SK-N-DZ (cell line): ENCODE measurements at places on chromosomes 3 and 15.

- no peak for DNase-seq
Measured at GRCh38 chr3:166304584-166304983, 467.4 kb upstream of the BCHE start.

GRCh38 chr3:195595785-195596531 lies 12.2 kb upstream of the APOD start:
- no peak for DNase-seq

- no peak for DNase-seq
Measured at GRCh38 chr15:69576948-69577351, 124.3 kb downstream of the RPLP1 start.

- DNase-seq = no peak
Measured at GRCh38 chr3:12303534-12303933, 14.7 kb downstream of the PPARG start.

GRCh38 chr3:176581589-176581988 lies 615.7 kb downstream of the TBL1XR1 start:
- no peak for DNase-seq

DNA sequence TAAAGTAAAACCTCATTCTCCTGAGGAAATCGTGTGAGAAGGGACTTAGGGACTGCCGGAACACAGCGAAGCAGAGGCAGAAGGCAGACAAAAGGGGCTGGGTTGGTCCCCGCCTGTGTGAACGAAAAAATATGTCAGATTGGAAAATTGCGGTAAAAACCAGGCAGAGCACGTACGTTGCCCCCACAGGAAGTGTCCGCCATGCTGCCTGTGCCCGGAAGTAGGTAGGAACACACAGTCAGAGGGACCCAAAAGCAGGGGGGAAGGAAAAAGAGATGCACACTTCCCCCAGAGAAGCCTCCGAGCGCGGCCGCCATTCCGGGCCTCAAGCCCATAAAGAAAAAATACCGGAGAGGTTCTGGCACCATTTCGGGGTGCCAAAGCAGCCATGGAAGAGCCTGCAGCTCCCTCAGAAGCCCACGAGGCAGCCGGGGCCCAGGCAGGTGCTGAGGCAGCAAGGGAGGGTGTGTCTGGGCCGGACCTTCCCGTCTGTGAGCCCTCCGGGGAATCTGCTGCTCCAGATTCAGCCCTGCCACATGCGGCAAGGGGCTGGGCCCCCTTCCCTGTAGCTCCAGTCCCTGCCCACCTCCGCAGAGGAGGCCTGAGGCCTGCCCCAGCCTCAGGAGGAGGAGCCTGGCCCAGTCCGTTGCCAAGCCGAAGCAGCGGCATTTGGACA lies at the start of gene MKRN3:
MKRN3 (plus strand) TSS at position 280 of the 676 bp plus-strand sequence; CDS start at position 389, 109 bp downstream.
- DNase-seq = peak; percentile 49

- peak; percentile 27 for DNase-seq
Measured at GRCh38 chr3:68893600-68894239, 38.6 kb downstream of the TAFA4 start.

DNA sequence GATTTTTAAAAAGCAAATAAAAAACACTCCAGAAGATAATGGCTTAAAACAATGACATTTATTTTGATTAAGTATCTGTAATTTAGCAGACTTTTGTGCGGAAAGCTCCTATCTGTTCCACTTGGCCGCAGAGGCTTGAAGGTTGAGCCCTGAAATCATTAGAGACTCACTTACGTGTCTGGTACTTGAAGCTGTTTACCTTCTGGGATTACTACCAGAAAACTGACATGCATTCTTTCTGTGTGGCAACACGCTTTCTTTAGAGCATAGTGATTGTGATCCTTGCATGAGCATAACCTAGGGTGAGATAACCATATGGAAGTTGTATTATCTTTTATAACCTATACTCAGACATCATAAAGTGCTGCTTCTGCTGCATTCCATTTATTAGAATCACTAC lies 298.5 kb downstream of the SI start:
- peak; percentile 15 for DNase-seq

- no peak for DNase-seq
Measured at GRCh38 chr3:72976281-72976741, 20.3 kb upstream of the PPP4R2 start.

GRCh38 chr3:179446501-179446900 lies 4.8 kb downstream of the GNB4 start:
- no peak for DNase-seq

DNA sequence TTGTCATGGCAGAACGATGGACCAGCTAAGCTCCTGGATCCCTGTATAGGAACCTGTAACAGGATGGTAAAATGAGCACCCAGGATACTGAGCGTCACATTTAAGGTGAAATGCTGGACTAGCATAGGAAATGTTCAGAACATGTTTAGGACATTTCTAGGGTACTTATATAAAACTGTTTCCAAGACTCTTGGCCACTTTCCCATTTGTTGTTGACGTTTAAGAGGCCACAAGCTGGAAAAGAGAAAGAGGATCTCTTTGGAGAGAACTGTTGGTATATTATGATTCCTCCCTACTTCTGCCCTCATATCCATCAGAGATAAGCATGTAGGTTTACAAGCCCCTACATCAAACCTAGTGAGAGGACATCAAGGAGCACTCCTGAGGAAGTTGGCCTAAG lies 57.5 kb downstream of the SCN11A start:
- no peak for DNase-seq

DNA sequence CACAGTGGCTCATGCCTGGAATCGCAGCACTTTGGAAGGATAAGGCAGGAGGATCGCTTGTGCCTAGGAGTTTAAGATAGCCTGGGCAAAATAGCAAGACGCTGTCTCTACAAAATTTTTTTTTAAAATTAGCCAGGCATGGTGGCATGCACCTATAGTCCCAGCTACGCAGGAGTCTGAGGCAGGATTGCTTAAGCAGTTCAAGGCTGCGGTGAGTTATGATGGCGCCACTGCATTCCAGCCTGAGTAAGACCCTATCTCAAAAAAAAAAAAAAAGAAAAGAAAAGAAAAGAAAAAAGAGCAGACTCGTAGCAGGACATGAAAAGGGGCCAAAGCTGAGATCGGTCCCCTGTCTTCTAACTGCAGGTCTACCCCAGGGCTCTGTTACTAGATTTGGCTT lies 18.9 kb downstream of the SRGAP3 start:
- DNase-seq = no peak

DNA sequence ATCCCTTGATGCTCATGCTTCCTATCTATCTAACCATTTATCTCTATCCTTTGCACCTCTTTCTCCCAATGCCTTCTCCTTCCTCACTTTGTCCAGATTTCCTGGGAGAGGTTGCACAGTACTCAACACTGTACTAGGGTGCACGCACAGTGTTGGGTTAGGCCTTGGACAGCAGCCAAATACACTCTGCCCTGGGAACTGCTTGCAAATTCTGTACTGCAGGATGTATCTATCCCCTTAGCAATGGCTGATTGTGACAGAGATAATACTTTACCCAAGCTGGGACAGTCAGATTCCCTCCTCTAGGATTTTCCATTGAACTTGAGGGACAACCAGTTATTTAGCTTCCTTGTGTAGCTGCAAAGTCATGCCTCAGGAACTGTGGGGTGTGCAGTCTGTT lies 113.3 kb downstream of the IL20RB start:
- no peak for DNase-seq

- no peak for DNase-seq
Measured at GRCh38 chr3:53726643-53727042, 119.6 kb downstream of the CHDH start.

DNA sequence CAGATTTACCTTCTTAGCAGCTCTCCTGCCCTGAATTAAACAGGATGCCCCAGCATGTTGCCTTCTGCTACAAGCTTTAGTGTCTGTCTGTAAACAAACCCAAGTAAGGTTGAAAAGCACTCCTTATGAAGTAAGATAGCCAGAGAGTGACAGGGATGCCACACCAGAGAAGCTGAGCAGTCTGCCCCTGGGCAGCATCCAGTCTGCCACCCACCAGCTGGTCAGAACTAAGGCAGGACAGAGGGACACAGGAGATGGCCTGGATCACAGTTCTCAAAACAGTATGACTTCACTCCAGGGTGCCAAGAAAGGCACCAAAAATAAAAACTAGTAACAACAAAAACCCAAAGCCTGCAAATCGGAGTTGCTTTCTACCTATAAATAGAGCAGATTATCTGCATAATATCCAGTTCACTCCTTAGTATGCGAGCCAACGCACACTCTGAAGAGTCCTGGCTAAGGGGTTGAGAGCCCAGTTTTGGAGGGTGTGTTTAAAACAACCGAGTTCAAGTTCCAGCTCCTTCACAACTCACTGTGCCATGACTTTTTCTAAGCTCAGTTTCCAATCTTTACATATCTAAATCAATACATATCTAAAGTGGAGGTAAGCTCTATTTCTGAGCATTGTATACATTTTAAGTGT lies 198.9 kb downstream of the KCNMB2 start:
- DNase-seq = no peak

DNA sequence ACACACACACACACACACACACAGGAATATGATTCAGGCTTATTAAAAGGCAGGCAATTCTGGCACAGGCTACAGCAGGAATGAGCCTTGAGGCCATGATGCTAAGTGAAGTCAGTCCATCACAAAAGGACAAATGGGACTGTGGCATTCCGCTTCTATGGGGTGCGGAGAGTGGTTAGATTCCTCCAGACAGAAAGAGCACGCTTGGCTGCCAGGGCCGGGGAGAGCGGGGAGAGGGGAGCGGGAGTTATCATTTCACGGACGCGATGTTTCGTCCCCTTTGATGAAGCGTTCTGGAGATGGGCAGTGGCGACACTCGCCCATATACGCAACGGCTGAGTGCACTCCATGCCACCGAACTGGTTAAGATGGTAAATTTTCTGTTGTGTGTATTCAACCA lies 58.5 kb upstream of the FAM174B start:
- peak; percentile 59 for DNase-seq

- no peak for DNase-seq
Measured at GRCh38 chr3:40243056-40243455, 66.5 kb upstream of the EIF1B start.

DNA sequence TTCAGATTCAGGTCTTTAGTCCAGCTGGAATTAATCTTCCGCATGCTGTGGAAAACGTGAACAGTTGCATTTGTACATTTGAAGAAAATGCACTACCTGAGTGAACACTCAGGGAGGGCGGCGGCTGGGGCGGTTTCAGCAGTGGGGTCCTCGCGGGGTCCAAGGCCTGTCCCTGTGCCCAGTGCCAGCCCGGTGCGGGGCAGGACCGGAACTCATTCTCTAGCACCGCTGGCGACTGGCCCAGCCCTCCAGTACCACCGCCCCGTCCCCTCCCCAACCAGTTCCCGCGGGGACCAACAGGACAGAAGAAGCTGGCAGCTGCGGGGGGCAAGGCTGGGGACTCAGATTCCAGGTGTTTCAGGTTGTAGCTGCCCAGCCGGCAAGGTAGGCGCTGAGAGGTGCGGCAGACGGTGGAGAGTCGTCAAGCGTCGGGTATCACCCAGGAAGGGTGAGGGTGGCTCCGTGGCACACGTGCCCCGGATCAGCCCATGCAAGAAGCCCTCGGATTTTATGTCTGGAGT lies 72.2 kb upstream of the ARNT2 start:
- no peak for DNase-seq

GRCh38 chr15:91668370-91668769 lies 185.1 kb upstream of the SLCO3A1 start:
- no peak for DNase-seq

DNA sequence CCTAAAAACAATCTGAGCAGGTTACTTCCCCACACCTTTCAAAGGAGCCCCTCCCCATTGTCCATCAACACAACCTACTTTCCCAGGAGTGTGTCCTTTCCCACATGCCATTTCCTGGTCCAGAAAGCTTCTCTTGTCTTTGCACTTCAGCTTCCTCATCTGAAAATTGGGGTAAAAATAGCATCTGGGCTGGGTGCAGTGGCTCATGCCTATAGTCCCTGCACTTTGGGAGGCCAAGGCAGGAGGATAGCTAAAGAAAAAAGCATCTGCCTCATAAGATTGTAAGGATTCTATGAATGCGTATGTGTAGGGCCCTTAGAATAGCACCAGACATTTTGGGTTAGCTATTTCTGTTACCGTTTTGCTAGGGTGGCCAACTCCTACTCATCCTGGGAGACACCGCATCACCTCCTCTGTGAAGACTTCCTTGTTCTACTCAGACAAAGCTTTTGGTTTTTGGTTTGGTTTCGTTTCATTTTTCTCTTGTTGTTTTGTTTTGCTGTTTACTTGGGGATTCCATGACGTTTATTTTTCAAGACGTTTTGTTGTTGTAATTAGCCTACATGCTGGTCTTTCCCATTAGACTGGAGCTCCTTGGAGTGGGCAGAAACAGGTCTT lies 224.4 kb upstream of the TLE3 start:
- DNase-seq = no peak

- DNase-seq = peak; percentile 41
Measured at GRCh38 chr3:156558389-156558788, 3.5 kb upstream of the SSR3 start.

DNA sequence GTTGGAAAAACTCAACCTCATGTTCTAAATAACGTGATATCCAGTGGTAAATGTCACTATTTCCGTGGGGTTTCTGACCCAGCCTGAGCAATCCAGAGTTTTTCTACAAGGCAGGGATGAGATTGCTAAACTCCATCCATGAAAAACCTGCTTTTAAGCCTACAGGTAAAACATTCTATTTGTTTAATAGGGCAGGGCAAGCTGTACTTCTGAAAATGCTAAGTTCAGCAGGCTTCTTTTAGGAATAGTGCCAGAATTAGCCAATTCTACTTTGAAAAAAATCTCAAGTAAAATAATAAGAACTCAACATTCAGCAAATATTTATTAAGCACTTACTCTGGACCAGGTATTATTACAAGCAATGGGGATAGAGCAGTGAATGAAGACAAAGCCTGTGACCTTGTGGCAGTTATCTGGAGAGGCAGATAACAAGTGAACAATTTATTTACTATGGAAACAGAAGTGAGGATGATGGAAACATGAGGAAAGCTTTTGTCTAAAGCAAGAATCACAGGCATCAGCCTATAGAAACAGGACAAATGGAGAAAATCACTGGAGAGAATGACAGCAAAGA lies 13.3 kb downstream of the RPSA start:
- DNase-seq = no peak

- no peak for DNase-seq
Measured at GRCh38 chr3:87867001-87867400, 191.8 kb downstream of the CGGBP1 start.

GRCh38 chr3:123757281-123757940 lies 126.7 kb downstream of the MYLK start:
- DNase-seq = no peak

- no peak for DNase-seq
Measured at GRCh38 chr15:92603743-92604470, 51.7 kb downstream of the FAM174B start.

GRCh38 chr15:89799918-89800498 lies 14.6 kb downstream of the ANPEP start:
- DNase-seq = no peak

DNA sequence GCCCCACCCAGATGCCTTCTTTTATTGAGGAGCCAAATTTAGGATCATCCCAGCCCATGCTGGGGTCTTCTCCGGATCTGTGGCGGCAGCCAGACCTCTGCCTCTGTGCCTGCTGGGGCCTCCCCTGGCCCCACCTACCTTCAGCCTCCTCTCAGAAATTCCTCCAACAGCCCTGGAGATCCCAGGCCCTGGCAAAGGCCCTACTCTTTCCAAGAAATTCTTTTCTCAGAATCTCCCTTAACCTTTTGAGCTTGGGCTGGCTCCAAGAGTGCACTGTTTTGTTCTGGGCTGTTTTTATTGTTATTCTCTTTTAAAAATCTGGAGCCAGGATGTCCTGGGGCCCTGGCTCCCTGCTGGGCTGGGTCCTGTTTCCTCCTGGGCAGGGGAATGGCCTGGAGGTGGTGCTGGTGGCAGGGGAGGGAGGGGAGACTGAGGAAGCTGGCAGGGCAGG lies 57.8 kb downstream of the GRIP2 start:
- no peak for DNase-seq

GRCh38 chr3:48762816-48763215 lies 45.8 kb upstream of the IP6K2 start:
- DNase-seq = no peak

GRCh38 chr15:34886134-34886533 lies 83.4 kb downstream of the AQR start:
- no peak for DNase-seq
